ENCODE measurements at places on chromosomes 4 and X.

GRCh38 chrX:115147220-115147619 is 42.0 kb upstream of the RBMXL3 start:
- DNase-seq, result no peak

GRCh38 chr4:15771216-15772058 is 6.7 kb upstream of the CD38 start:
- no peak for DNase-seq

GRCh38 chrX:35743331-35743730 is 54.8 kb upstream of the MAGEB16 start:
- no peak for DNase-seq

DNA sequence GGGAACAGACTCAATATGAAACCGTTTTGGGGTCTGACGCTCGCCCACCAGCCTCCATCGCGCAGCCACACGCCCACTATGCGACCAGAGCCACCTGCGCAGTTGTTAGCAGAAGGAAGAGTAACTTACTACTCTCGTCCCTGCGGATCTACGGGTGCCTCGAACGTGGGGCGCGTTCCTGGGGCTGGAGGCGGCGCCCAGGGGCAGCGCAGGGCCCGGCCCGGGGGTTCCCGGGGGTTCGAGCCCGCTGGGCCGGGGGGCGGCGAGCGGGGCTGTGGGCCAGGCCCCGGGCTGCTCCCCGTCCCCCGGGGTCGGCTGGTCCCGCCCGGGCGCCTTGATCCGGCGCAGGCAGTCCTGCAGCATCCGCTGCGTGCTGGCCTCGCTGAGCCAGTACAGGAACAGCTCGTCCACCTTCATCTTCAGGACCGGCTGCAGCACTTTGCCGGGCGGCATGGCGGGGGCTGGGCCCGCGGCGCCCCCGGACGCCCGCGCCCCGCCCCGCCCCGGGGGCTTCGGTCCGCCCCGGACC is 404 bp downstream of the PPP2R3B start:
- DNase-seq, result no peak

- DNase-seq, result peak; percentile 24
These were observed 78.7 kb upstream of the ZNF518B start for GRCh38 chr4:10535912-10536311.

- DNase-seq, result no peak
These were observed 112.4 kb upstream of the CXCL13 start for GRCh38 chr4:77493120-77493752.

- no peak for DNase-seq
These were observed 112.2 kb upstream of the ENPP6 start for GRCh38 chr4:184329659-184330400.

DNA sequence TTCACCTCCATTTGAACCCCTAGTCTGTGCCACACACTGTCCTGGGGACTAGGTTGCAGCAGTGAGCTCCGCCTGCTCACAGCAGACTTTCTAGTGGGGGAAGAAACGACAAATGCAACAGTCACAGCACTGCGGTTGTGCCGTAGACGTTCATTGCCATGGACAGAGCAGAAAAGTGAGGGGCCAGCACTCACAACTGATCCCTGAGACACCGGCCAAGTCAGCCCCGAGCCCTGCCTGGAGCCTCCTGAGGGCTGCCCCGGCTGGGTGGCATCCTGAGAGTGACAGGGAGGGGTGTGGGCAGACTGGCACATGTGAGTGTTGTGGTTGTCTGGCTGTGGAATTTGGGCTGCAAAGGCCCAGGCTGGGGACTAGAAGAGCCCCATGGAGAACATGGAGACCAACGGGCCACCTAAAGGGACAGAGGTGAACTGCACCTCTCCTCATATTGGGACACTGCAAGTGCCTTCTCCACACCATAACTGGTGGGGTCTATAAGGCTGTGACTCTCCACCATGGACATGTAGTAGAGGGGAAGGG is 4.6 kb downstream of the DUSP9 start:
- no peak for DNase-seq

DNA sequence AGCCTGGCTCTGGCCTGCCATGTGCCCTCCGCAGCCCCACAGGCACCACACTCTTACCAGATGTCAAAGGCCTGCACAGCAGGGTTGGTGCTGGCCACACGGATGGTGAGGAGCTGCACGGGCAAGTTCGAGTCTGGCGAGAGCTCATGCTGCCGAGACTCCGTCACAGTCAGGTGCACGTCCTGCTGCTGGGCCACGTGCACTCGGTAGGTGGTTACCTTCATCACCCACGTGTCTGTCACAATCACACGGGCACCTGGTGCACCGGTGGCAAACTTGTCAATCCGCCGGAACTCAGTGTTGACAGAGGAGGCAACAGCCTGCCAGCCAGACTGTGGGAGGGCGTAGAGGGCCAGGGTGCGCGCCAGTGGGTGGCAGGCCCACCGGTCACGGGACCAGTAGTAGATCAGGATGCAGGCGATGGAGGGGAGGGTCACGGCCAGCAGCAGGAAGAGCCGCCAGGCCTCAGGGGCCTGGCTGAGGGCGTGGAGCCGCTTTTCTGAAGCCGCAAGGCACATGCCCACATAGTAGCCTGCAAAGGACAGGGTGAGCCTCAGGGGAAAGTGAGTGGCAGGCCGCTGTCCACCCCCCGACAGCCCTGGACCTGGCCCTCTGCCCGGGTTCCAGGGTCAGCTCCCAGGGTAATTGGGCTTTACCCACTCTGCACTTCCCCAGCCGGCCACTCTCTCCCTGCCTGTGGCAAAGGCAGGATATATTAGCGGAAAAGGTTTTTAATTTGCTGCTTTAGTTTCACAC is 2.9 kb downstream of the TMEM129 start:
- no peak for DNase-seq

DNA sequence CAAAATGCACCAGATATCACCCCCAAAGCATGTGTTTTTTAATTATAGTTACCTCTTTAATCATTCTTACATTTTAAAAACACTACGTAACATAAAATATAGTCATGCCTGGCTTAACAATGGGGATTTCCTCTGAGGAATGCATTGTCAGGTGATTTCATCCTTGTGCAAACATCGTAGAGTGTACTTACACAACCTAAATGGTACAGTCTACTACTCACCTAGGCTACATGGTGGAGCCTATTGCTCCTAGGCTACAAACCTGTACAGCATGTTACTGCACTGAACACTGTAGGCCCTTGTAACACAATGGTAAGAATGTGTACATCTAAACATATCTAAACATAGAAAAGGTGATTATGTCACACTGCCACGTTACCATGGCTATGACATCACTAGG is 208.6 kb downstream of the SPOCK3 start:
- DNase-seq, result peak; percentile 15

- no peak for DNase-seq
These were observed 513.6 kb downstream of the FAT4 start for GRCh38 chr4:125828346-125828745.

All from NCI-H345 (cell line).